Pulmonary artery endothelial cell (primary cell): ENCODE measurements at places on chromosomes 16 and 17.

GRCh38 chr17:77847221-77848085 is 111.0 kb upstream of the TNRC6C start:
- DNase-seq = no peak

DNA sequence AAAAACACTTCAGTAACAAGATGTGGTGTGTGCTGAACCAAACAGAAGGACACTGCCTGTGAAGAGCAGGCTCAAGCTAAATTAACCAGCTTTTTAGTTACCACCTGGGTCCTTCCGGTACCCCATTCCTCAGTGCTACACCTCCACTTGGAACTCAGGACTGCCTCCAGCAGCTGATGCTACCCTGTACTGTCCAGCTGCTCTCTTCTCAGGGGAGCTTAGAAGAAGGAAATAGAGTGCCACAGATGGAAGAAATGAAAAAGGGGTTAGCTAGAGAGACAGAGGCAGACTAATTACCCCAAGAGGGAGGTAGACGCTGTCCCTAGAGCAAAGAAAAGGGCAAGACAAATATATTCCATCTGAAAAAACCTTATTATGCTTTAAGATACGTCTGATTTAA is 5.7 kb downstream of the MED13 start:
- DNase-seq = no peak

- no peak for DNase-seq
Measured at GRCh38 chr17:19409066-19409465, 2.0 kb upstream of the RNF112 start.

DNA sequence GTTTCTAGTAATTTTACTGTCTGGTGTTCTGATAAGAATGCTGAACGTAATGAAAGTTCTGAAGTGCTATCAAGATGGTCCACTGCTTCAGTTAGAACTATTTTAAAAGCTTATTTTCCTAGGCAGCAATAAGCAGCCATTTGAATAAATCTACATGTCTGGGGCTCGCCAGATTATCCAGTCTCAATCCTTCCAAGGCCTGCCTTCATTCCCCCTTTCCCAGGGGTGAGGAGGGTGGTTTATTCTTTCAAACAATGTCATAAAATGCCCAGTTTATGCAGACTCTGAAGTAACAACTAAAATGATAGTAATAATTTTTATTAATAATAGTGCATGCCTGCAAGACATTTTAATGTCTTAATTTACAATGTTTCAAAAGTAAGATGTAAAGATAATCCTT is 2.4 kb downstream of the CDH11 start:
- DNase-seq = no peak

DNA sequence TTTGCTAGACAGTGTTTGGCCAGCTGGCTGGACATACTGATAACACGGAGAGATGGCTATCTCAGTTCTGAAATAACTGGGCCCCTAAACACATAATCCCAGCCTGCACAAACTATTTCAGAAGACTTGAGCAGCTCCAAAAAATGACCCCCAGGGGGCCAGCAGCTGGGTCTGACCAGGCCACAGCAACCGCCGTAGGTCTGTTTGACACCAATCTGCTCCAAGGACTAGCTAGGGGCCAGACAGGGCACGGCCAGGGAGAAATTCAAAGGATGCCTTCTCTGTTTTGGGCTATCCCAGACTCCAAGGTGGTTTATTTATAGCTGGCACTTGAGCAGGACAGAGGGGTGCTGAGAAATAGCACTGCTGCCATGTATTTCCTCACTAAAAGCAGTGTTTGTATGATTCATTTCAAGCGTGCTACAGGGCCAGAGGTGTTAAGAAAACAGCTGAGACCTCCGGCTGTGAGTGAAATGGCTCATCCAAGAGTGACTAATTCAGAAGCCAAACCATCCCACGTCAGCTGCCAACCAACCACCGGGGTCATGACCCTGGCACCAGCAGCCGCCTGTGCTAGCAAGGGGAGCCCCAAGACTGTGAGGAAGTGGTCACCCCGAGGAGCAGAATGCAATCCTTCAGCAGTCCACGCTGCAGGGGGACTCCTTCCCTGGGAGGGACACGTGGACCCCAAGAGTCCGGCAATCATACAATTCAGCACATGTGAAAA is 5.7 kb downstream of the GGA2 start:
- DNase-seq = peak; percentile 65
